HCEC 1CT (cell line): ENCODE measurements at places on chromosomes 2 and 18.
A peak's percentile ranks its signal among the peaks of the same experiment; 100 is the strongest.

DNA sequence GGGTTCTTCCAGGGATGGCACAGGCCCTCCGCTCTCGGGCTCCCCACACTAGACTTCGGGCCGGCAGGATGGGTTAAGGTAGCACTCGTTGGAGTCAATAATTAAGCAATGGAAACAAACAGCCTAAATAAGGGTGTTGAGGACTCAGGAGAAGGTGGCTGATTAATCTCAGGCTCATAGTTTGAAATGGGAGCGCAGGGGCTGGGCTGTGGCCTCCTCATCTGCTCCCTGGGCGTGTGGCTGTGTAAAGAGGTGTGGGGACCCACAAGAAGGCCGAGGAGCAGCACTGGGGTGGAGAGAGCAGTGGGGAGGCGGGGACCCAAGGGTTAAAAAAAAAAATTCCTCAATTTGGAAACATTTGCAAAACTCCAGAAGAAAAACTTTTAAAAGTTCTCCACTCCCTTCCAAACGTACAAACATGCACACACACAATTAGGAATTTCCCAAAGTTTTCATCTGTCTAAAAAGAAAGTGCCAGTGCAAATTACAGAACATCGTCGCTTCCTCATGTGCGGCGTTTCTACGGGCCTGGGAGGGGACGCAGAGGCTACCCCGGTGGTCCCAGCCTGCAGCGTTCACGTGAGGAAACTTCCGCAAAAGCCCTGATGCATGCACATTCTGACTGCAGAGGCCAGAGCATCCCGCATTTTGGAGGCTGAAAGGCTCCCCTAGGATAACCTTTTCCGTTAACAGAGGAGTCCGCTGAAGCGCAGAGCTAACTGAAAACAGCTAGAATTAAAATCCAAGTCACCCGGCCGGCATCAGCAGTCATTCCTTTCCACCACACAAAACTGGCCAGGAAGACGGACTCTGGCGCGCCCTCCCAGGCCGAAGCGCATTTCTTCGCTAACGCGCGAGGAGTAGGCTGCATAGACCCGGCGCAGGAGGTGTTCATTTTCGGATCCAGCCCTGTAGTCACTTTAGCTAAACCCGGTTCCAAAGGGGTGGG, 1.0 kb upstream of the TUBB6 start:
- DNase-seq: peak; percentile 77

DNA sequence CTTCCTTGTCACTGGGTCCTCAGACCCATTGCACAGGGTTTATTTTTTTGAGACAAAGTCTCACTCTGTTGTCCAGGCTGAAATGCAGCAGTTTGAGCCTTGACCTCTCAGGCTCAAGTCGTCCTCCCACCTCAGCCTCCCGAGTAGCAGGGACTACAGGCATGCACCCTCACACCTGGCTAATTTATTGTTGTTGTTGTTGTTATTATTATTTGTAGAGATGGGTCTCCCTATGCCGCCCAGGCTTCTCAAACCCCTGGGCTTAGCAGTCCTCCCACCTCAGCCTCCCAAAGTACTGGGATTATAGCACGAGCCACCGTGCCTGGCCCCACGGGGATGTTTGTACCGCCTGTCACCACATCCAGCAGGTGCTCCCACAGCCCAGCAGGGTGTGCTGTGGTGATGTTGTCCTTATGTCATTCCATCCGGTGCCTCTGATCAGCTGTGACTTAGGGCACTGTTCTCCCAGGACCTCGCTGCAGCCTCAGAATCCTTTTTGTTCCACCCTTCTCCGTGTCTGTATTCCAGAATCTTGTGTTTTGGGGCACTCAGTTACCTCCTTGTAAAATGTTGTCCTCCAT, 182.3 kb downstream of the INO80D start:
- DNase-seq: peak; percentile 17

GRCh38 chr2:2569306-2569705, 238.2 kb upstream of the MYT1L start:
- DNase-seq: no peak

- DNase-seq: no peak
Observed at GRCh38 chr2:2501454-2502200, 170.6 kb upstream of the MYT1L start.
